ENCODE measurements at places on chromosomes 4 and X.

GRCh38 chr4:156558373-156559025 lies 413.1 kb downstream of the PDGFC start:
- peak; percentile 54 for DNase-seq

- DNase-seq: no peak
Measured at GRCh38 chrX:45758738-45759397, 558.2 kb upstream of the DIPK2B start.

DNA sequence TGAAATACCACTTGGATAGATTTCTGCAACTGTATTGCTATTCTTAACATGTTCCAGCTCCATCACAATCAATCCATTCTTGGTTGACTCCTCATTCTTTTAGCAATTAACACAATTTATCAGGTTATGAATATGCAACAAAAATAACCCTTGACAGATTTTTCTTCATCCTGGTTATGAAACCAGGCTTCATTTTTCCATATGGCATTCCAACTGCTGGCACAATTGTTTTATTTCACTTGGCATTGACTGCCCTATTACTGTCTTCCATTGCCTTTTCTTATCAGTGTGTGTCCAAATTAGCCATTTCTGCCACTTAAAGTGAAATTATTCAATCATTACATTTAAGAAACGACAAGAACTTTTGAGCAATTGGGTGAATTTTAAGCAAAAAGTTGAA lies 388.8 kb upstream of the EPHA5 start:
- no peak for DNase-seq

DNA sequence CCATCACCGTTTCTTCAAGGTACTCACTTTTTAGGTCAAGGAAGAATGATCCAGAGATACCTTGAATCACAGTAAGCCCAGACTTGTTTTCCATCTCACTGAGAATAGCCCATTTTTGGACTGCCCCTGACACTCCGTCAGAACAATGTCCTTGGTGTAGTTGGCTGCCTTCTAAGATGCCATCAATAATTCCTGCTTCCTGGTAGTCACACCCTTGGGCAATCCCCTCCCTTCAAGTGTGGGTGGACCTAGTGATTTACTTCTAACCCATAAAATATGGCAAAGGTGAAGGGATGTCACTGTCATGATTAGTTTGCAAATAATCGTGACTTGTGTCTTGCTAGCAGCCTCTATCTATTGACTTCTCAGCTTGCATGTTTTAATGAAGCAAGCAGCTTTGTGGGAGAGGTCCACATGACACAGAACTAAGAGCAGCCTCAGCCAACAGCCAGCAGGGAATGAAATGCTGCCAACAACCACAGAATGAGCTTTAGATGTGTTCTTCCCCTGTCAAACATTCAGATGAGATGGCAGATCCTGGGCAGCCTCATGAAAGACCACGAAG lies 20.0 kb upstream of the KLHL34 start:
- DNase-seq: no peak

DNA sequence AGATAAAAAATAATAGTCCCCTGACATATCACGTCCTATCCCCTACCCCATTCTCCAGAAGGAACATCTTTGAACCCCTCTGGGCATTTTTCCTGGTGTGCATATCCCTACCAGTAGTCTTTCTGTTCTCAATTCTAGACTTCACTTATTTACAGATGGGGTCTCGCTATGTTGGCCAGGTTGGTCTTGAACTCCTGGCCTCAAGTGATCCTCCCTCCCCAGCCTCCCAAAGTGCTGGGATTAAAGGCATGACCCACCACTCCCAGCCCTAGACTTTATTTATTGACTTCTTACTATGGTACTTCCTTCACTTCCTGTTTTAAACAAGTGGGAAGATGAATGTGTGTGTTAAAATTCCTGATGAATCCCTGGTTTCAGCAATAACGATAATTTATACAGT lies 612 bp upstream of the RRAGB start:
- DNase-seq: no peak

- no peak for DNase-seq
Measured at GRCh38 chr4:32119907-32120306, 1399.7 kb downstream of the PCDH7 start.

DNA sequence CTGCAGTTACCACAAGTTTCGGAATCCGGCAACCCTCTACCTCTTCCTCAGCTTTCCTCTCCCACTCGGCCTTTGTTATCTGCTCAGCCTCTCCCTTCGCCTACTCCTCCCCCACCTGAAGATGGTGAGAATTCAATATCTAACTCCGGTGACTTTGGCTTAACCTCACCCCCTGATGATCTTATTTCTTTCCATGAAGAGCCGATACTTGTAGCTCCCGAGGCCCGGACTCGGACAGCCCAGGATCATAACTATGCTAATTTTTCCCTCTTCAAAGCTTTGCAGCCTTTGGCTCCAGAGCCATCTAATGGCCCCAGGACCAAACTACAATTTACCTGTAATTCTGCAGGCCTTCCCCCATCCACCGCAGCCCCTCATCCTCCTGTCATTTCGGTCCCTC lies 32.0 kb upstream of the MGST2 start:
- no peak for DNase-seq

GRCh38 chr4:44927399-44928380 lies 201.3 kb upstream of the GNPDA2 start:
- DNase-seq: no peak

DNA sequence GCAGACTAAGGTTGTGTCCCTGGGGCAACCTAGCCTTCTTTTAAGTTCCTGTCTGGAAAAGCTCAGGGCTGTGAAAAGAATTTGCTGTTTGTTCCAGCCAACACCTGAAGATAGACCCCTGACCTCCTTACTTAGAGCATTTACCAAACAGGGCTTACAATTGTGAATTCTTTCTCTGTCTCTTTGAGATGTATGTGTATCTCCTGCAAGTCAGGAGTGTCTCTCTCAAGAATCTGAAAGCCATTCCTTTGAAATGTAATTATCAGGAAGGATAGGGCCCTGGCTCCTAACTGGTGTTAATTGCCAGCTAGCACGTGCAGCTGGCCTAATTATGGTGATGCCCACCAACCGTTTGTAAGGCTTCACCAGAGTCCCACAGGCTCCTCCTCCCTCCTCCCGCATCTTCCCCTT lies 18.2 kb downstream of the CCNG2 start:
- no peak for DNase-seq

- DNase-seq: peak; percentile 46
Measured at GRCh38 chr4:74665346-74665745, 129.0 kb downstream of the BTC start.

- DNase-seq: no peak
Measured at GRCh38 chr4:183403486-183403885, 41.0 kb upstream of the CDKN2AIP start.

DNA sequence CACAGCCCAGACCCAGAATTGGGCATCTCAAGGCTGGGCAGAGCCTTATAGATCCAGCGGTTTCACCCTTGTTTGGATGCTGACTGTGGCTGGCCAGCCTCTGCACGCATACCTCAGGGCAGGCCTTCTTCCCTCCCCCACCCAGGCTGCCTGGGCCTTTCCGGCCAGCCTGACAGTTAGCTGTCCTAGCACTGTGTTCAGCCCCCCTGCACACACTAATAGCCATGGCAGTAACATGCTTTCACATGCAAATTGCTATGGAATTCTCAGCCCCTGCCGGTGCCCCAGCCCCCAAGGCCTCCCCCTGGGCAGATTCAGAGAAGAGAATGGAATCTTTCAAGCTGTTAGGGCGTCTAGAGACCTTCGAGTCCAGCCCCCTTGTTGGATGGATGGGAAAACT lies 17.7 kb downstream of the EFNB1 start:
- DNase-seq: no peak

- DNase-seq: no peak
Measured at GRCh38 chr4:139530833-139531427, 25.1 kb downstream of the SETD7 start.

GRCh38 chrX:44456685-44457084 lies 86.0 kb downstream of the FUNDC1 start:
- no peak for DNase-seq

- no peak for DNase-seq
Measured at GRCh38 chr4:56821381-56822243, at the start of gene SPINK2. Gene SPINK2, minus strand, starts transcription at chr4:56821701. Its CDS starts 39 bp downstream, at chr4:56821662.

- DNase-seq: no peak
Measured at GRCh38 chr4:78671903-78672815, 104.0 kb upstream of the BMP2K start.

- DNase-seq: no peak
Measured at GRCh38 chrX:137823257-137823656, 257.3 kb downstream of the ZIC3 start.

GRCh38 chr4:170089274-170089667 lies 485 bp downstream of the AADAT start:
- DNase-seq: no peak

DNA sequence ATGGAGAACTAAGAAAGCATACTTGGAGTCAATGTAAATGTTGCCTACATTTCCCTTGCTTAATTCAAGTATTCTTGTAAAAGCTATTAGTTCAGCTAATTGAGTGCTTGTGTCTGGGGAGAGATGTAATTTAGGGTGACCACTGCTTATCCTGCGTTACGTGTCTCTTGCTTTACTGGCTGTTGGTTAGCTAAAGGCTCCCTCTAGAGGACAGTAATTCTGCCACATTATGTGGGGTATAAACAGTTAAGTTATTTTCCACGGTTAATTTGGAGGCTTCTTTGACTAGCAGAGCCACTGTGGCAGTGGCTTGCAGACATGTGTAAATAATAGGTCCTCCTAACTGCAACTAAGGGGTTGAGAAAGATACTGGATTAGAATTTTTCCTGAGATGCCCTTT lies 25.3 kb upstream of the NAF1 start:
- no peak for DNase-seq

DNA sequence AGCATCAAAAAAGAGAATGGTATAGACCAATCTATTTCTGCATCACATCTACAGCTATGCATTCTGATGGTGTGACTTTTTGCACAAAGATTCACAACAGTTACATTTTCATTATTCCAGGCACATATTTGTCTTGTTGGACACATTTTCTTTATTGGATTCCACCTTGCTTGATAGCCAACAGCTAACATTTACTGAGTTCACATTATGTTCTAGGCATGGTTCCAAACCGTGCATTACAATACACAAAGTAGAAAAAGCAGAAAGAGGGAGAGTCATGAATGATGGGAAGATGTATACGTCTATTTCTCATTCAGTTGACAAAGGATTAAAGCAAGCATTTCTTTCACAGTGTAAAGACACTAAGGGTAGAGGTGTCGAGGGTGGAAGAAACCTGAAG lies 22.9 kb upstream of the CLGN start:
- DNase-seq: no peak

DNA sequence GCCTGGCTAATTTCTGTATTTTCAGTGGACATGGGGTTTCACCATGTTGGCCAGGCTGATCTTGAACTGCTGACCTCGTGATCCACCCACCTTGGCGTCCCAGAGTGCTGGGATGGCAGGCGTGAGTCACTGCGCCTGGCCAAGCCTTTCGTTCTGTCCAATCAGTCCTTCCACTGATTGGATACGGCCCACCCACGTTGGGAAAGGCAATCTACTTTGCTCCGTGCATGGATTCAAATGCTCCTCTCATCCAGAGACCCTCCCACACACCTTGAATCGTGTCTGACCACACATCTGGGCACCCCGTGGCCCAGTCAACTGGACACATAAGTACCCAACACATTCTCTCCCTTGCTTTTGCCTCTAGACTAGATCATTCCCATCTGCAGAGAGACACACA lies 74.9 kb downstream of the CRLF2 start:
- no peak for DNase-seq

- no peak for DNase-seq
Measured at GRCh38 chrX:69019073-69019890, 146.0 kb downstream of the PJA1 start.

DNA sequence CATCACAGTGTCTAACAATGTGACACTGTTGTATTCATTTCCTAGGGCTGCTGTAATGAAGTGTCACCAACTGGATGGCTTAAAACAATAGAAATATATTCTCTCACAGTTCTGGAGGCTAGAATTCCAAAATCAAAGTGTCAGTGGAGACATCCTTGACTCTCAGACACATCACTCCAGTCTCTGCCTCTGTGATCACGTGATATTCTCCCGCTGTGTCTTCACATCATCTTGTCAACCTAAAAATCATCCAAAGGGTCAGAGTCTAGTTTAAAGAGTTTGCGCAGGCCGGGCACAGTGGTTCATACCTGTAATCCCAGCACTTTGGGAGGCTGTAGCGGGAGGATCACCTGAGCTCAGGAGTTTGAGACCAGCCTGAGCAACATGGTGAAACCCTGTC lies 36.6 kb upstream of the HPSE start:
- DNase-seq: no peak

- no peak for DNase-seq
Measured at GRCh38 chr4:77450006-77450405, 155.6 kb upstream of the CXCL13 start.

- DNase-seq: no peak
Measured at GRCh38 chr4:180098586-180098985, 2144.6 kb upstream of the TENM3 start.

GRCh38 chr4:175341203-175341755 lies 423.1 kb downstream of the ADAM29 start:
- no peak for DNase-seq

- no peak for DNase-seq
Measured at GRCh38 chr4:15765391-15765790, 12.7 kb upstream of the CD38 start.

DNA sequence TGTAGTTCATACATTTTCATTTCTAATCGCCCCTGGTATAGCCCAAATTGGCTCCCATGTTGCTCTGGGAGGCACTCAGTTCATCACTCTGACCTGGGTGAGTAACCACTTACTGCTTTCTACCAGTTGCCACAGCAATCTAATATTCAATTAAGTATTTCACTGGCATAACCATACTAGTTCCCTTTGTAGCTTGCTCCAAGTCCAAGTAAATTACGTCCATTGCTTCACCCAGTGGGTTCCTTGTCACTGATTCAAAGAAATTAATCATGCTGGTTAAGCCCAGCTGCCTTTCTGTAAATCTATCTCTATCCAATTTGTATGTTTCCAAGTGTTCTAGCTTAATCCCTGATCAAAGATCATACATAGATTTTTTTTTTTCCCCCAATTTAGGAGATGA lies 92.0 kb upstream of the CBR4 start:
- DNase-seq: no peak

GRCh38 chr4:33512397-33512796 lies 2731.9 kb downstream of the ARAP2 start:
- no peak for DNase-seq

DNA sequence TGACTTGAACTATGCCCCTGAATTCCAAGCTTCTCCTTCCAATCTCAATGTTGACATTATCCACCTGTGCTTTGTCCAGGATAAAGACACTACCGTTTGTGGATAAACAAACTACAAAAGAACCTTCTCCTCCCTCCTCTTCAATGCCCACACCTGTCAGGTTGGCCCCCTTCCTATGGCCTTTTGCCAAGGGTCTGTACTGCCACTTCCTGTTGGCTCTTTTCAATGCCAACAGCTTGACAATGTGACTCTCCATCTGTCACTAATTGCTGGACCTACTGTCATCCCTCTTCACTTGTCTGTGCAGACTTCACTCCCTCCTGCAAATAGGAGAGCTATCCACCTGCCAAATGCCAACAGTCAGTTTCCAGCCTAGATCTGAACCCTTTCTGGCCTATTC lies 35.8 kb upstream of the MID1 start:
- no peak for DNase-seq

DNA sequence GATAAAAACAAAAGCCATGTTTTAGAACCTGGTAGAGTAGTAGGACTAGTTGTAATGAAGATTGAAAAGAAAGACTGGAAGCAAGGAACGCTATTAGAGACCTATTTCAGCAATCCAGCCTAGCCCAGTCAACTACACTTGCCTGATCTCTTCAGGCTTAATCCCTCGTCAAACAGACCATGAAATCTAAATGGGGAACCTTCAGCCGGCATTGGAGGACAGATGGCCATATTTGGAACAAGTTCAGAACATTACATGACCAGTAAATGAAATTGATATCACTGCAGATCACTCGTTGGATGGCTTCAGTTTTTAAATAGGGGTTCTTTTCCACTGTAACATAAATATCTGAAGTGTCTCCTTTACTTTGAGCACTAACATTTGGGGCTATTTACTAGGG lies 84.8 kb upstream of the WDR44 start:
- no peak for DNase-seq

All from aorta (tissue), 5 donors.